ENCODE measurements at places on chromosomes 4 and X.

- DNase-seq = no peak
These were observed 162.4 kb downstream of the ASB9 start for GRCh38 chrX:15107367-15107988.

GRCh38 chr4:79472693-79473438, 64.8 kb upstream of the GK2 start:
- DNase-seq = no peak

DNA sequence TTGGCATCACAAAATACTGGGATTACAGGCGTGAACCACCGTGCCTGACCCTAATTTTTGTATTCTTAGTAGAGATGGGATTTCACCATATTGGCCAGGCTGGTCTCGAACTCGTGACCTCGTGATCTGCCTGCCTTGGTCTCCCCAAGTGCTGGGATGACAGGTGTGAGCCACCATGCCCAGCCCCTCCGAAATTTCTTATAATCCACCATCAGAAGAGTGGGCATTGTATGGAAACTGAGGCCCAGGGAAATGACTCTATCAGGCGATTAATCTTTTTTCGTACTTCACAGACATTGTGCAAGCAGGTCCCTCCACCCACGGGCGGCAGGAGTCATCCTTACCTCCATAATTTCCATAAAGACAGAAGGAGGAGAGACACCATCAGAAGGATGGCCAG, 16.0 kb downstream of the CRLF2 start:
- DNase-seq = no peak

DNA sequence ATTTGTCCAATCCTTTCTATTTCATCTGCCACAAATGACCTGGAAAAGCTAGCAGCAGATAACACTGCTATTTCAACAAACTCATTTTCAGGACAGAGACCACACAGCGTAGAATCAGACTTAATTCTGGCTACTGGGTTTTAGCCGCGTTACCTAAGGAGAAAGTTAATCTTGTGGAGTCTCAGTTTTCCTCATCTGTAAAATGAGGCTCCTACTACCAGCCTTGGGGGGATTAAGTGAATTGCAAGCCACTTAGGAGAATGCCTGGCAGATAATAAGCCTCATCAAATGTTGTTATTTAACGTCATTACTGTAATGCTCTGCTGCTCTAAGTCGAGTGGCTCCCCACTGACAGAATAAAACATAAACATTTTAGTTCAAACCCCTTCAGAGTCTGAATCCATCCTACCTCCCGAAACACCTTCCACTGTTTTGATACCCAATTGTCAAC, 1.4 kb downstream of the CCNI start:
- DNase-seq = no peak

DNA sequence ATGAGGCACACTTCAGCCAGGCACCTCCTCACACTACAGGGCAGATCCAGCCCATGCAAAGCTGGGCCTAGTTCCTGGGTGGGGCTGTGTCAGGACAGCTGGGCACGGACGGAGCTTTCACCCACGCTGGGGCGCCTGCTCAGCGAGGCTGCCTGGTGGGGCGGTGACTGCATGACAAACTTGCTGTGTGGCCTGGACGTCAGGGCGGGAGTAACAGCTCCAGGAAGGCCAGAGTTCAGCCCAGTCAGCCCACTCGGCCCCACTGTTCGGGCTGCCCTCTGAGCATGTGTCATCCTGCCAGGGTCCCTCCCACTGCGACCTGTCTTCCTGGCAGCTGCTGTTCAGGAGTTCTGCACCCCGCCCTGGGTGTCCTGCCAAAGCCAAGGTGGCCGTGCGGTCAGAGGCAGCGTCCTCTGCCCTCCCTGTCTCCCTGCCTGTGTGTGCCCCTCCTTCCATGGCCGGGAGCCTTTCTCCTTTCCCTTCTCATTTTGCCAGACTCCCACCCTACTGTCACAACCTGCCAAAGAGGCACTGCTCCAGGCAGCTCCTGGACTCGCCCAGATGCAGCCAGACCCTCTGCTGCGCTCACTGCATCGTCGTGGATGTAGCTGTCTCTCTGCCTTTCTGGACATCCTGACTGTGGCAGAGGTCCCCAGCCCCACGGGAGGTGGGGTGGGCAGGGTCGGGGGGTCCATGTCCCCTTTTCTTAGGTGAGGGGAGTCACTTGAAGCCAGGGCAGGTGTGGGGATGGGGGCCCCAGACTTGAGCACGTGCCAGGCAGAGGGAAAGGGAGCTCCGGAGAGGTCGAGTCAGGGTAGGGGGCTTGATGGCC, 33.0 kb upstream of the KIAA0232 start:
- DNase-seq = peak; percentile 81

DNA sequence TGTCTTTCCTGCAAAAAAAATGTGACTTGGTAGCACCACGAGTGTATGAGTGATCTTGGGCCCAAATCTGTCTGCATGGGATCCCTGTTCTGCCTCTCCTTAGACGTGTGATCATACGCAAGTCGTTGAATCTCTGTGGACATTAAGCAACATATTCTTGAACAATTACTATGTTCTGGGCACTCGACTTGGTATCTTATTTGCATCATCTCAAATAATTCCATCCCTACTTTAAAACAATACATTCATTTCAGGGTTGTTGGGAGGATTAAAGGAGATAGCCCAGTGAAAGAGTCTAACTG, 145.4 kb upstream of the CPEB2 start:
- no peak for DNase-seq

DNA sequence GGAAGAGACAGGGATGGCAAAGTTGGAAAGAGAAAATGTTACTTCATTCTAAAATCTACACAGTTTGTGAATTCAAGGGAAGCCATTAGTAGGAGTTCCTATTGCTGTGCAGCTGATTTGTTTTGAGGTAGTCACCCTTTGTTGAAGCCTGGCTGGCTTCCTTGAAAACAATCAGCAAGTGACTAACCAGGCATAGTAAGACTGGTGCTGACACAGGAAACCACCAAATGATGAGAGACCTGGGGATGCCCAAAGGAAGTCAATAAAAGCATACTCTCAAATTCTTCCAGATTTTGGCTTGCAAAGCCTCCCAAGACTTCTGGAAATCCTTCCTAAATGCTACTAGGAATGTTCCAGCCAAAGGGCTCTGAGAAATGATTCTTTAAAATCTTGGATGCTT, 23.9 kb upstream of the PRDM8 start:
- DNase-seq = peak; percentile 96
